ENCODE measurements at places on chromosomes 5 and 9. TPM values are rescaled to one million over a fixed set of nuclear protein-coding genes. Genes with fewer than 3 reads are reported as not detected.

- DNase-seq: no peak
These were observed 24.4 kb downstream of the CAMK4 start for GRCh38 chr5:111248571-111248970.

GRCh38 chr5:68303754-68304420 is 88.3 kb downstream of the PIK3R1 start:
- DNase-seq: no peak

DNA sequence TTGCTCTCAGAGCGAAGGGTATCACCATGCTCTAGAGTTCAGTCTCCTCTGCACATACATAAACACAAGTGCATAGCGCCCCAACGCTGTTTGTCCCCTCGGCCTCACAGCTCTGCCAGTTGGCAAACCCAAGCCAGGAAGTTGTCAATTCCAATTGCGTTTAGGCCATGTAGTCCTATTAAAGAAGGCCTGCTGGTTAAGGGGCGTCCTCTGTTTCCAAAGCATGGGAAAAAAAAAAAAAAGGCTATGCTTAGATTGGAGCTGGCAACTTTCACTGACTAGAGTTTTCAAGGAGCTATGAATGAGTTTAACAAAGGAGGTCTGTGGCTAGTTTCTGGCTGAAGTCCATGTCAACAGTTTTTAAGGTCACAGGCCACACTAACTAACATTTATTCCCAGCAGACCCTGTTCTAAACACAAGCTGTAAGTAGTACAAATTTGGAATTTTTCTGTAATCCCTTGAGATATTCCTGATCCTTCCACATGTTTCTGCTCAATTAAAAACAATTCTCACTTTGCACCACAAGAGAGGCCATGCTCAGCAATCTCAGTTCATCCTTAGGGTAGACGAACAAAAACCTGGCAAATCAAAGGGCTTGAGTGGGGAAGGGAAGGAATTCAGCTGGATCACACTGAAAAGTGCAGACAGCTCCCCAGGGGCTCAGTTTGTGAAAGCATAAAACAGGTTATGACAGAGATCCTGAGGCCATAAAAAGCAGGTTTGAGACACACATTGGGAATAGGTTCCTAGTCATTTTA is 187.7 kb downstream of the DENND1A start:
- DNase-seq: no peak

The PPP2R2B gene
- total RNA-seq: 1.5 TPM

The NEUROG1 gene
- not detected for total RNA-seq

The SMIM33 gene
- not detected for total RNA-seq

Data from Caki2 (cell line).